ENCODE measurements at places on chromosomes 4 and X.

DNA sequence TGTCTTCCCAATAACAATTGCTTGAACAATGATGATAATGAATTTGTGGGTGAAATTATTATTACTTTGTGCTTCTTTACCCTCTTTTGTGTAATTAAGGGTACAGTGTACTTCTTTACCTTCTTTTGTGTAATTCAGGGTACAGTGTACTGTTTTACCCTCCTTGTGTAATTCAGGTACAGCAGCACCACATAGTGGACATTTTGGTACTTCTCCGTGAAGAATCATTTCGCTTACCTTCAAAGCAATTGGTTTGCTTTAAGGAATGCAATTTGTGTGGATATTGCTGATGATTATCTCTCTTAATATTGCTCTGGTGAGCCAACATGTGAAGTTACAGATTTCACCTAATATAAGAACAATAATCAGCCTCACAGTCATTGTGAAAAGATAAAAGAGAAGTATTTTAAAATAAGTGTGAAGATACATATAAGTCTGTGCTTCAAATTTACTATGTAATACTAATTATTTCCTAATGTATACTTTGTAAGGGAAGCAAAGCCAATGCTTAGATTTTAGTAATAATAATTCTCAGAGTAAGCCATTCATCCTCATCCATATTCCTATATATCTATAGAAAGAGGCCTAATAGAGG, 27.2 kb upstream of the SEC24B start:
- peak; percentile 35 for DNase-seq

- DNase-seq = peak; percentile 84
These were observed at the start of gene DCTD for GRCh38 chr4:182917182-182918043. Gene DCTD, minus strand, starts transcription at chr4:182917386. Its CDS starts 1,818 bp downstream, at chr4:182915568.

GRCh38 chrX:107825698-107826237, at the start of gene MID2:
Gene MID2, plus strand, starts transcription at chrX:107825866. Its CDS starts 561 bp downstream, at chrX:107826427.
- no peak for DNase-seq

- no peak for DNase-seq
These were observed 737.8 kb upstream of the FRG1 start for GRCh38 chr4:189202869-189203271.

GRCh38 chrX:151984328-151984727, 9.9 kb upstream of the GABRE start:
- DNase-seq = peak; percentile 40

DNA sequence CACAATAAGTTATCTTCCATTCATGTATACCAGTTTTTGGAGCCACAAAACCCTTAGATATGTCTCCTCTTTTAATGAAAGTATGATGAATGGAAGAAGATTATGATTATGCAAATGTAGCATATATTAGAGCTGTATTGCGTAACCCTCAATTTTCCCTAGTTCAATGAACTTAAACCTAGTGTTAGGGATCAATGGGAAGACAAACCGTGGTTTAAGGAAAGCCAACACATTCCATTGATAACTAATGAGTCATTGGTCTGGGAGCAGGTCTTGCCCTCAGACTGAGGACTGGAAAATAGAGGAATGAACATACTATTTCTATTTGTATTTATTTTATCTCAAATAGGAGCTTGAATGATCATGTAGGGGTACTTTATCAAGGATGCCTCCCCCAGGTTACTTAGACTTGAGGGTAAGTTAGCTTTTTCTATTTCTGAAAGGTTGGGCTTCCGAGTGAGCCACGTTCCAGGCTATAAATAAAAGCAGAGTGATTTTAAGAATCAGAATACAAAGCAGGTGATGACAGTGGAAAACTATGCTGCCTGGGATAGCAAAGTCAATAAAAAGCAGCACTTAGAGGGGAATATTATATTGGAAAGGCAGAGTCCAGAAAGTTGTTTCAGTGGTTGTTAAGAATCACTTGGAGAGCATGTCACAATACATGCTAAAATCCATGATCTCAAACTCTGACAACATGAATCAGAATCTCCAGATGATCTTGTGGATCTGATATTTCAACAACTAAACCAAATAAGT, 356.0 kb downstream of the ADAM29 start:
- DNase-seq = no peak

DNA sequence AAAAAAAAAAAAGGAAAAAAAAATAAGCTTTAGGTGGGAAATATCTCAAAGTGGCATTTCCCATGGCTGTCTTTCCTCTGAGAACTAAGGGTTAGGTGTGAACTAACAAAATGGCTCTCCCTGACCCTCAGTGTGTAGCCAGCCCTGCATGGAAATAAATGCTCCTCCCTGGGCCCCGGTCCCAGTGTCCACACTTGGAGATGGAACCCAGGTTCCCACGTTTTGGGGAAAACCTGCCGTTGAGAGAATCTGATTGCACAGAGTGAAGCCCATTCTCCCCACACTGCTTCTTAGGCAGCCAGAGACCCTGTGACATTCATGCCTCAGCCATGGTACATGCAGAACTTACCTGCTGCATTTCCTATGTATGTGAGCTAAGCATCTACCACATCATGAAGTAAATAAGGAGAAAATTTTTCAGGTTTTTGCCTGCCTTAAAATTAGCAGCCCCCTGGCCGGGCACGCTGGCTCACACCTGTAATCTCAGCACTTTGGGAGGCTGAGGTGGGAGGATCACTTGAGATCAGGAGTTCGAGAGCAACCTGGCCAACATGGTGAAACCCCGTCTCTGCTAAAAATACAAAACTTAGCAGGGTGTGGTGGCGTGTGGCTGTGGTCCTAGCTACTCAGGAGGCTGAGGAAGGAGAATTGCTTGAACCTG, 34.5 kb downstream of the HTT-AS start:
- DNase-seq = no peak

- DNase-seq = no peak
These were observed 59.2 kb upstream of the NKX1-1 start for GRCh38 chr4:1465173-1466033.

- DNase-seq = no peak
These were observed at the start of gene CPZ for GRCh38 chr4:8592366-8593263. Gene CPZ, plus strand, starts transcription at chr4:8592765. Its CDS starts 69 bp downstream, at chr4:8592834.

- no peak for DNase-seq
These were observed 111.7 kb downstream of the NFKB1 start for GRCh38 chr4:102612824-102613366.

GRCh38 chr4:138576684-138577083, 334.5 kb upstream of the SLC7A11 start:
- peak; percentile 19 for DNase-seq

DNA sequence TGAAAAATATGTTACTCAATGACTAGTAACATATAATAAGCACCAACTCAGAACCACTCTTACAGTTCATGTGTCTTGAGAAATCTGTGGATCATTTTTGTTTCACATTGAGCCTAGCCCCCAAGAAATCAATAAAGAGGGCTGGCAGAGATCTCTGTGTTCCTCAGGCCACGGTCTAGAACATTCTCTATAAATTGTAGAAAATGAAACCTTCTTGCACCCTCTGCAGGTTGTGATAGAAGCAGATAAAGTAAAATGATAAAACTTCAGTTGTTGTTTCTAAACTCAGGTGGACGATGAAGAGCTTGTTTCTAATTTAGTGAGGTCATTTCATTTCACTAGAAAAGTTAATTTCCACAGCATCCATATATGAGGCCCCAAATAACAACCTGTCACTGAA, 182.7 kb downstream of the KIT start:
- no peak for DNase-seq

DNA sequence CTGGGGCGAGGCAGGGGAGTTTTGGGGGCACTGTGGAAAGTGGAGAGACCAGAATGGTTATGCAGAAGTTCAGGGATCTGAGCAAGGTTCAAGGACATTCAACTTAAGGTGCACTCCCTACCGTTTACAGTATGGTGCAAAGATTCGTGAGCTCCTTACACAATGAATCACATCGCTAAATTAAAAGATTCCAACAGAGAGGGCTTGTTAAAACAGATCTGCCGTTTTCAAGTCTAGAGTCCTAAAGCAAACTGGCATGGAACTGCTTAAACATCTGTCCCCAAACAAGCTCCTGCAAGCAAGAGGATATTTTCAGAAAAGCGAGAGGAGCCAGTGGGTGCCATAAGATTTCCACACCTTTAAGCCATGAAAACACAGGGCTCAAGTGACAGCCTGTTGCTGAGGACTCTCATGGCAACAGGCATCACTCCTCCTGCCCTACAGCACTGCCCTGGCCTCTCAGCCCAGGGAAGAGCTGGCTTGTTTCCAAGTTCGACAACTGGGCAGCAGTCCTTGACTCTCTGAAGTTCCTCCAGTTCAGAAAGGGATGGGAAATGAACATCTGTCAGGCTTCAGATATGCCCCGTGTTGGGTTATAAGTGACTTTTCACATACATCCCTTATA, 10.0 kb downstream of the FAM184B start:
- DNase-seq = no peak

DNA sequence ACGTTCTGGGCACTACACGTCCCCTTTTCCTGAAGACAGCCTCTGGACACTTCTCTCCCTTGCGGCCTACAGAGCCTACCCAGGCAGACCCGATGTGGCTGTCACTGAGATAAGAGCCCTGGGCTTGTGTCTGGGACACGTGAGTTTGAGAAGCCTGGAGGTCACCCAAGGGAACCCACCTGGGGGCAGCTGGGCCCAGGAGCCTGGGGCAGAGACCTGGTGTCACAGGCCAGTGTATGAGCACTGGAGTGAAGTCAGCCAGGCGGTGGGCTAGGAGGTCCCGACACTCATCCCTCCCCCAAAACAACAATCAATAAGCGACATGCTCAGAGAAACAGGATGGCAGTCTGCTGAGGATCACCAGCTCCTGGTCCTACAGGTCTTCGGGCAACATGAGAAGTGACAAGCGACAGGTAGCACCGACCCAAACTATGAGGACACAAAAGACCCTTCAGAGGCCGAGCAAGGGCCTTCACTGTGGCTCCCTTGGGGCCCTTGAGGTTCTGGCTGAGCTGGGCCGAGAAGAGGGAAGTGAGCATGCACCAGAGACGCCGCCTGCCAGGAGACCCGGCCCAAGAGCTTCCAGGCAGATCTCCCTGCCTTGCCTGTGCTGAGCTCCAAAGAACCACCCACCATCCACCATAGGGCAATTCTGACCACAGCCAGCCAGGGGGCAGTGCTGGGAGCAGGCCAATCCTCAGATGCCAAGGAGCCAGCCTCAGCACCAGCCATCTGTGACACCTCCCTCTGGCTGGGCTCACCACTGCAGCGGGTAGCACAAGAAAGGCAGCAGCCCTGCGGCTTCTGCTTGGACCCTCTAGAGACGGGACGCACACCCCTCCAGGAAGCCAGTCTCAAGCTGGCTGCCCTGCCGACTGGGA, 11.0 kb upstream of the DUSP9 start:
- DNase-seq = peak; percentile 52

- DNase-seq = no peak
These were observed 33.5 kb downstream of the SCD5 start for GRCh38 chr4:82765134-82765533.

GRCh38 chr4:98993419-98994071, 2.0 kb upstream of the METAP1 start:
- no peak for DNase-seq

DNA sequence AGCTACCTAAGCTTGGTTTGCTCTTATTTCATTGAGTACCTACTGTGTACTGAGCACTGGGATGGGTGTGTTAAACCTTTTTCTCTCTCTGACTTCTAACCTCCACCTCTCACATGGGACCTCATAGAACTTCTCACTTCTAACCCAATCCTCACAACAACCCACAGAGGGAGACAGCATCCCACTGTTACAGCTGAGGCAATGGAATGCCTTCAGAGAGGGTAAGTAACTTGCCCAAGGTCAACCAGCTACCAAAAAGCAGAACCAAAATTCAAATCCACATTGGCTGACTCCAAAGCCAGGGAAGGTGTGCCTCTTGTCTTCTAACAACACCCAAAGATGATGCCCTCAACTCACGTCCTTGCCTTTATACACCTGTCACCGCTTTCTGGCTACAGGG, 5.4 kb downstream of the SEL1L3 start:
- DNase-seq = peak; percentile 58

DNA sequence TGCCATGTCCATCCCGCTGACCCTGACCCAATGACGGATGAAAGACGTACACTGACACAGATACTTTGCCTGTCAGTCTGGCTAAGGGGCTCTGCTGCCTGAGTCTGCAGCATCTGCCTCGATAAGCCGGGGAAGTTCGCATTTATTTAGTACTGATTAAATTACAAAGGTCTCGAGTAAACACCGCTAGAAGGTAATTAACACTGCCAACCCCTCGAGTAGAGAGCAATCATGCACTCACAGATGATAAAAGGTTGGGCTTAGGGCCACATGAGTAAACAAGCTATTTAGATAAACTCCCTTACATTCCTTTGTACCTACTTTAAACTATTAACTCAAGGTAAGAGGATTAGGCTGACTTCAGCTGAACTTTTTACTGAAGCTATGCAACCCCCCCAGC, 16.0 kb upstream of the RBMXL3 start:
- no peak for DNase-seq

- DNase-seq = no peak
These were observed 37.9 kb upstream of the GALNT7 start for GRCh38 chr4:173130687-173131086.

GRCh38 chr4:85302756-85303155, 172.2 kb upstream of the ARHGAP24 start:
- DNase-seq = no peak

DNA sequence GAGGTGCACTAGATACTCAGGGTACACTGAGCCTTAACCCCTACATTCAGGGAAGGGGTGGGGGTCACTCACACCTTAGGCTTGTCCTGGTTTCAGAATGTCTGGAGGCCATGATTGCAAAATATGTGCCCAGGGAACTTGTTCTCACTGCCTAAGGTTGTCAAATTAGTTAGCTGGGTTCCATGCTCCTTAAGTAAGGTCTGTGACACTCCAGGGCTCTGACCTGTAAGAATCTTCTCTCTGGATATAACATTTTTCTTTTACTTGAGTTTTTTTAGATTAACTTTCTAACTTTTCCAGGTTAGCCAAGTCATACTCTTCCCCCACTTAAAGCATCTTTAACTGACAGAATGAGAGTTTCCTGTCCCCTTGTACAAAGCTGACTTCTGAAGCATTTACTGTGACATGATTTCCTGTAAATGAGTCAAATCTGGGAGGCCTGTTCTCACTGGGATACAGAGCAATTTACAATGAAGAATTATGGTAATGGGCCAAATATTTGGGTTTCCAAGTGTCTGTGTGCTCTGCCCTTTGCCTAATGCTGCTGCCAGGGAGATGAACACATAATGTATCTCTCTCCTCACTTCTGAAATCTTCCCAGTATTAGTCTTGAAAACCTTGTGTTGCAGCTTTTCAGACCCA, 101.7 kb downstream of the GATB start:
- DNase-seq = no peak

GRCh38 chrX:74680836-74681235, 66.4 kb upstream of the RLIM start:
- DNase-seq = no peak
